ENCODE measurements at places on chromosomes 5 and 9. TPM values are rescaled to one million over a fixed set of nuclear protein-coding genes. Genes with fewer than 3 reads are reported as not detected.

GRCh38 chr5:173765029-173765644 is 123.0 kb upstream of the CPEB4 start:
- DNase-seq = peak; percentile 47

DNA sequence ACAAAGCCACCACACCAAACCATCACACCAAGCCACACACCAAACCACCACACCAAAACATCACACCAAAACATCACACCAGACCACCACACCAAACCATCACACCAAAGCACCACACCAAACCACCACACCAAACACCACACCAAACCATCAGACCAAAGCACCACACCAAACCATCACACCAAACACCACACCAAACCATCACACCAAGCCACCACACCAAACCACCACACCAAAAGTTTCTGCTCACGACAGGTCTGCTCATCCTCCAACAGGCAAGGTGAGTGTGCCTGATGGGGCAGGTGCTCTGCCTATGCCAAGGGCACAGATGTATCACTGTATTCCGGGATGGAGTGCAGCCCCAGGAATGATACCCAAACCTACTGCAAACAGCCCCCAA is 87.9 kb upstream of the FSTL4 start:
- no peak for DNase-seq

DNA sequence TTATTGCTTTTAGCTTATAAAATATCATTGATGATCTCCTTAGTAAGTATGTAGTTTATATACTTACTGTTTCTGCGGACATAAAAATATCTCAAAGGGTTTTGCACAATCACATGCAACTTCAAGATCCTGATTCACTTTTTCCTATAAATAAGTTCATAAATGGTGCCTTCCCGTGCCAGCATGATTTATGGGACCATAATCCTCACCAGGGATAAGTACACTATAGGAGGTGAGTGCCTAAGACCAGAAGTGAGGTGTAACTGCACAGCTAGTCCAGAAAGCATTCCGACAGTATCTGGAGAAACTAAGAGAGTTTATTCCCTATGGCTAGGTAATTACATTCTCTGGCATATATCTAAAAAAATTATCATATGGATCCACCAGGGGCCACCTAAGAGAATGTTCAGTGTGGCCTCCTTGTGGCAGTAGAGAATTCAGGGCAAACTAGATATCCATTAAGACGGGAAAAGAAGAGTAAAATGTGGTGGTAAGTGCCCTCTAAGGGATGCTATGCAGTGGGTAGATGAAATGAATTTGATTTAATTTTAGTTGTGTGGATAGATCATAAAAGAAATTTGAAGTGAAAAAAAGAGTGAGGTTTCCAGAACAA is 402.5 kb upstream of the SLC24A2 start:
- DNase-seq = no peak

DNA sequence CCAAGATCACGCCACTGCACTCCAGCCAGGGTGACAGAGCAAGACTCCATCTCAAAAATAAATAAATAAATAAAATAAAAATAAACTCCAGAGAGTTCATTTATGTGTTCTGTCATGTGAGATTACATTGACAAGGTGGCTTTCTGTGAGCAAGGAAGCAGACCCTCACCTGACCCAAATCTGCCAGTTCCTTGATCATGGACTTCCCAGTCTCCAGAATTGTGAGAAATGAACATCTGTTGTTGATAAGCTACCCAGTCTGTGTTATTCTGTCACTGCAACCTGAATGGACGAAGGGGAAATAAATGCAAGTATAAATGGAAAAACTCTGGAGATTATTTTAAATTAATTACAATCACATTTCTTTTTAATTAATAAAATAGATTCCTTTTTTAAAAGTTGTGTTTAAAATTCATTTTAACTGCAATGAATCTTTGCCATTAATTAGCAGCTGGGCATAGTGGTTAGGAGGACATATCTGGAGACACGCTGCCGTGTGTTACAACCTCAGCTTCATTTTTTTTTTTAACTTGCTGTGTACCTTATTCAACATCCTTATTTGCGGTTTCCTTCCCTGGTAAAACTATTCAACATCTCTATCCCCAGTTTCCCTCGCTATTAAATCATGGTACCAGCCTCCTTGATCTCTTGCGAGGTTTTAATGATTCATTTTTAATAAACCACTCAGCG is 376.4 kb downstream of the CHSY3 start:
- no peak for DNase-seq

DNA sequence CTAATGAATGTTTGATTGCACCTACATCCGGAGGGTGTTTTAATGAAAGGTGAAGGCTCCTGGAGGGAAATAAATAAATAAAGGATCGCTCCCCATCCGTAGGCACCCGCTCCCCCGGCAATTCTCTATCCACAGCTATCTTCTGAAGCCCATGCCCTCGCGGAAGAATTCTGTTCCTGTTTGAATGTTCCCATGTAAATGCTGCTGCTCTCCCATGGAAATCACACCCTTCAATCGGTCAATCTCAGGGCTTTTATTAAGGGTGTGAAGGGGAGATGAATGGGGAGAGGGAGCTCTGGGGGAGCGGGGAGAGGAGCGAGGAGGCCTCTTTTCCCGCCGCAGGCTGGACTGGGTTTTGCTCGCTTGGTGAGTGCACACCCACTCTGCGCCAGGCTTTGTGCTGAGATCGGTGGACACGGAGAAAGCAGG is 21.1 kb upstream of the ARAP3 start:
- DNase-seq = no peak

- DNase-seq = no peak
Measured at GRCh38 chr9:130305381-130305780, 39.8 kb downstream of the HMCN2 start.

DNA sequence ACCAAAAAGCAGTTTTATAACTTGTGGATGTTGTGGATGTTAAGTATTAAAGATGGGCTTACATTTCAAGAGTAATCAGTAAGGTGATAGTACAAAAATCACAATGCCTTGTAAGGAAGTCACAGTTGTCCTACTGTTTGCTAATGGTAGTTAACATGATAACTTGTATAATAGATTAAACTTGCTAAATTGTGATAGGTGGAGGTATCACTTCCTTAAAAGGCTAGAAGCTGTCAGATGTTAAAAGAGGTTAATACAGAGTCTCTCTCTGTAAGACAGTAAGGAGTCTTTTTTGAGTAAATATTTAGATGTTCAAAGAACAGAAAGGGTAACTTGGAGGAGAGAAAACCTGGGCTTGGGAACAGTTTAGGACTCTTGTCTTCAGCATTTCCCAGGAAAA is 14.2 kb upstream of the MACIR start:
- DNase-seq = no peak

DNA sequence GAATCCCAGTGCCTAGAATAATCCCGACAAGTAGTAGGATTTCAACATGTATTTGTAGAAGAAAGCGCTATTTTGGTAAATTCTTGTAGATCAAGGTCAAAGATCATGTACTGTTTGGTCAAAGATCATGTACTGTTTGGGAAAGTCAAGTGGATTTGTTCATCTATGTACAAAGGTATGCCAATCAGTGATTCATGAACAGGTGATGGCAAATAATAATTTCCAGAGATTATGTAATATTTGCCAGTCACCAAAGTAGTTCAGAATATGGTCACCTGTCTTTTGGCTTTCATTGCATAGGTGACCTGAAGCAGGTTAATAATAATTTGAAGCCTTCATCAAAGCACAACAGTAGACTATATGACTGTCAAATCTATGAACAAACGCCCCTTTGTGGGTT is 398.2 kb downstream of the EFNA5 start:
- no peak for DNase-seq

DNA sequence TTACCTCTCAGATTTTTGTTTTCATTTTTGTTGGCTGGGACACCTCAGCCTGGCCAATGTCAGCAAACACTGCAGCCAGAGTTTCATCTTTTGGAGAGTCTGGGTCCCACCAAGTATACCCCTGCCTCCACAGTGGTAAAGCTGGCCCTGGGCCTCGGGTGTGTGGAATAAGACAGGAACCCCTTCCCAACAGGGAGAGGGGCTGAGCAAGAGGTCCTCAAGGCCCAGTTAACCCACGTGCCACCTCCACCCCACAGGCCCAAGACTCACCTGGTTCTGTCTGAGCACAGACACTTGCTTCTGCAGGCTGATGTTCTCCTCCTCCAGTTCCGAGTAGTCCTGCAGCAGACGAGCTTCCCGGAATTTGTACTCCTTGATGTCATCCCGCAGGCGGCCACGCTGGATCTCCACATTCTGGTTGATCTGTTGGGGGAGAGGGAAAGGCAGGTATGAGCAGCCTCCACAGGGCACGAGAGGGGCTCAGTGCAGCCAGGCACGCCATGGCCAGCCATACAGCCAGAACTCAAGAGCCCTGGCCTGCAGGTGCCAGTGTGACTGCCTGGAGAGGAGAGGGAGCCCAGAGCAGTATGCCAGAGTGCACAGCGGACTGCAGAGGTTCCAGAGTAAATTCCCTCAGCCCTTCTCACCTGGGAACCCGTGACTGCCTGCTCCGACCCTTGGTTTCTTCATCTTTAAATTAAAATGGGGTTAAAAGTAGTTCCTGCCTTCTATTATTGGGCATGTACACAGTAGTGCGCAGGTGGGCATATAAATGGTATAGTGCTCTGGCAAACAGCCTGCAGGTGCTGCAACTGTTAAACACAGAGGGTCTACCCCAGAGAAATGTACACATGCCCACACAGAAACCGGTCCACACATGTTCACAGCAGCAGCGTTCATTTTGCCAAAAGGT is 42.0 kb downstream of the BICD2 start:
- no peak for DNase-seq

DNA sequence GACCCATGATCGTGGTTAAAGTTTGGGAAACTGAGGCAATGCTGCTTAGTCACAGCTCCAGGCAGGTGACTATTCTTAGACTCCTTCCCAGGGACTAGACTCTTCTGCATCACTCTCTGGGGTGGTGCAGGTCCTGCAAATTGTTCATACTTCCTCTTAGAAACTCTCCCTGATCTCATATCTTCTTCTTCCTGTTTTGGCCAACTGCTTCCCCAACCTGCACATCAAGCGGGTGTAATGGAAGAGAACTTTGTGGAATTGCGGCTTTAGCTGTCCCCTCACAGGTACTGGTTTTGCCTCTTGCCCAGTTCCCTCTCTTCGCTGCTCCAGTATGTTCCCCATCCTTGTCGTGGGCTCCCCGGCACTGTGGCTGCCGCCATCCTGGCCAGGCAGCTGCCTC is 111.5 kb upstream of the CTSL start:
- no peak for DNase-seq

- no peak for DNase-seq
Measured at GRCh38 chr9:32502464-32502863, 23.5 kb downstream of the RIGI start.

DNA sequence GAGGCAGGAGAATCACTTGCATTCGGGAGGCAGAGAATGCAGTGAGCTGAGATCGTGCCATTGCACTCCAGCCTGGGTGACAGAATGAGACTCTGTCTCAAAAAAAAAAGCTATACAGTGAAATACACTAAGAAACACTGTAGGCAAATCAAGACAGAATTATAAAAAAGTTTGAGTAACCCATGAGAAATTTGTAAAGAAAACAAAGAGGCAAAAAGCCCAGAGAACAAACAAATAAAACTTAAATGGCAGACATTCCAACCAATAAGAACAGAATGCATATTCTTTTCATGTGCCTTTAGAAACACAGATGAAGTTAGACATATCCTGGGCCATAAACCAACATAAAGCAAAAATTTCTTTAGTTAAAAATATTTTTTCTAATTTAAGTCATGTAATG is 30.6 kb downstream of the ZNF169 start:
- no peak for DNase-seq

- DNase-seq = peak; percentile 65
Measured at GRCh38 chr9:89427621-89428221, 70.2 kb downstream of the SEMA4D start.

The FBP1 gene
- 29.5 TPM for polyA plus RNA-seq

The TLE1 gene
- 43.7 TPM for polyA plus RNA-seq

The PPP3R2 gene
- not detected for polyA plus RNA-seq

The TMEM174 gene
- polyA plus RNA-seq = not detected

The ITK gene
- 0.88 TPM for polyA plus RNA-seq

The FYB1 gene
- 5.8 TPM for polyA plus RNA-seq

Measured in adrenal gland (tissue), 19 donors.